ENCODE measurements at places on chromosomes 3 and 15.

- no peak for DNase-seq
Measured at GRCh38 chr15:32802286-32802936, 84.6 kb downstream of the GREM1 start.

DNA sequence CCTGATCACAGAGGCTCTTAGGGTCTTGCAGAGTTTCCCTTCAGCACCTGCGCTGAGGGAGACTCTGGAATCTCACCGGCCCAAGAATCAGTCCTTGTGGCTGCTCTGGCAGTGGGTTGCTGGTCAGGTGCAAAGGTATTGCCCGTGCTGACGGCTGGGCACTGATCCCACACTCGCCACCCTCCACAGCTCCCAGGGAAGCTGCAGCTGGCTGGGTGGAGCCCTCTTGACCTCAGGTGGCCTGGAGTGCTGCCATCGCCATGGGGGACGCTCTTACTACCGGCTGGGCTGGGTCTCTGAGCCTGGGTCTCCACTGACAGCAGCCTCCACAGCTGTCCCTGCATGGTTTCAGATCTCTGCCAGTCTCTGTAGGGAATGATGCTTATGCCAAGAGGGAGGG, 52.6 kb upstream of the EPHB3 start:
- DNase-seq = no peak

DNA sequence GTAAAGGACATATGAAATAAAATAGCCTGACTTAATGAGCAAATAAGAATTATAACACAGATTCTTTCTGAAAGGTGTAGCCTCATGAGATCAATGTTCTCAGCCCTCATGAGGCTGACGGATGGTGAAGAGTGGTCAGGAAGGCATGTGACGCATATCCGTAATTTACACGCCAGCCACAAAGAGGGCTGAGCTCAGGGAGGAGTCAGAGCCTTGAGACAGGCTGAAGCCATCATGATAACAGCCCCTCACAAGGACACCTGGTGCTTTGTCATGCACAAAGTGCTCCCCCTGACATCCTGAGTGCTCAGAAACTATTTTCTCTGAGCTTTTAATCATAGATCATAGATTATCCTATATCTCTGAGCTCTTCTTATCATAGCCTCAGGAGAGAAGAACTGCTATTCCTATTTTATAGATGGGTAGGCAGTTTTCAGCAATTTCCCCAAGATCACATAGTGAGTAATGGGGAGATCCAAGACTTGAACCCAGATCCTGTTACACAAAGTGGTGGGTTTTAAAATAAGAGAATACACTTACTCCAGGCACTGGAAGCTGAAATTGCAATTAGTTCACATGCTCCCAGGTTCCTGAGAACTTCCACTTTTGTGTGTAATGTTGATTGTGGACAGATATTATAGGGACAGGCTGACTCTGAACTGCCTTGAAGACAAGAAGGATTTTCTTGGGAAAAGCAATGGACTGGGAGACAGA, 267.1 kb downstream of the RPLP1 start:
- peak; percentile 77 for DNase-seq

DNA sequence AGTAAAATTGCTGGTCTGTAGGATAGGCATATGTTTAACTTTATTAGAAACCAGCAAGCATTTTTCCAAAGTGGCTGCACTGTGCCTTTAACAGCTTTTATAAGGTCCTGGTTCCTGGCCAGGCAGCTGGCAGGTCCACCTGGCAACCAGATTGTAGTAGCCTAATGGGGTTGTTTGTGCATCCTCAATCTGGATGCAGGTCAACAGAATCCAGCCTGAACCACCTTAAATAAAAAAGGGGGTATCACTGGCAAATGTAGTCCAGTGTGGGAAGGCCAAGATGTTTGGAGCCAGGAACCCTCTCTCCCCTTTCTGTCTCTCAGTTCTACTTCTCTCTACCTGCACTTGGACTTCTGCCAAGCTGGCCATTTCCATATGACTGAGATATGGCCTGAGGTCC, 200.3 kb downstream of the ZNF621 start:
- DNase-seq = no peak

- no peak for DNase-seq
Measured at GRCh38 chr3:10366651-10367101, 45.8 kb upstream of the SEC13 start.

DNA sequence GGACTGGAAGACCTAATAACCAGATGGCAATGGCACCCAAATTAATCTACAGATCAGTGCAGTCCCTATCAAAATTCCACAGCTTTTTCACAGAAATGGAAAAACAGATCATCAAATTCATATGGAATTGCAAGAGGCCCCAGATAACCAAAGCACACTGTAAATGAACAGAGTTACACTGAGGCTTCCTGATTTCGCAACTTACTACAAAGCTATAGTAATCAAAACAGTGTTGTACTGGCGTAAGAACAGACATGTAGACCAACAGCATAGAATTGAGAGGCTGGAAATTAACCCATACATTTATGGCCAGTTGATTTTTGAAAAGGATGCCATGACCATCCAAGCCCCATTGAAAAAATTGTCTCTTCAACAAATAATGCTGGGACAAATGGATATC, 16.2 kb downstream of the XPC start:
- DNase-seq = no peak

DNA sequence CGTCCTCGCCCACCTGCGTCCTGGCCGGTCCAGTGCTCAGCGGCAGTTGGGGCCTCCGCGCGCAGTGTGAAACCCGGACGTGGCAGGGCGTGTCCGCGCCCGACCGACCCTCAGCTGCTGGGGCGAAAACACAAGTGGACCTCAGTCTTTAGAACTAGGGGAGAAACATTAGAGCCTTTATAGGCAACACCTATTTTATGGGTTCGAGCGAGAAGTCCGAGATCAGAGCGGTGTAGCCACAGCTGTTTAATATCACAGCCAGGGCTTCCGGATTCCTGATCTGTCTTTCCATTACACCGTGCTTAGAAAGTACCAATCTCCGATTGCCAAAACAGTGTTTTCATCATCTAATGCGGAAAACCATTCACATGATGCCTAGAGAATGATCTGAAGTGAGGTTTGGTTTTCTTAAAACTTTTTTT, 506 bp downstream of the RAD51 start:
- no peak for DNase-seq

Data from CD4-positive, alpha-beta T cell treated with Interferon alpha-2 for 1 hour (primary cell).